Activated T-cell treated with anti-CD3 and anti-CD28 coated beads for 24 hours (primary cell): ENCODE measurements at places on chromosomes 3 and 15.

GRCh38 chr3:181722156-181722555, 10.4 kb downstream of the SOX2 start:
- no peak for DNase-seq

DNA sequence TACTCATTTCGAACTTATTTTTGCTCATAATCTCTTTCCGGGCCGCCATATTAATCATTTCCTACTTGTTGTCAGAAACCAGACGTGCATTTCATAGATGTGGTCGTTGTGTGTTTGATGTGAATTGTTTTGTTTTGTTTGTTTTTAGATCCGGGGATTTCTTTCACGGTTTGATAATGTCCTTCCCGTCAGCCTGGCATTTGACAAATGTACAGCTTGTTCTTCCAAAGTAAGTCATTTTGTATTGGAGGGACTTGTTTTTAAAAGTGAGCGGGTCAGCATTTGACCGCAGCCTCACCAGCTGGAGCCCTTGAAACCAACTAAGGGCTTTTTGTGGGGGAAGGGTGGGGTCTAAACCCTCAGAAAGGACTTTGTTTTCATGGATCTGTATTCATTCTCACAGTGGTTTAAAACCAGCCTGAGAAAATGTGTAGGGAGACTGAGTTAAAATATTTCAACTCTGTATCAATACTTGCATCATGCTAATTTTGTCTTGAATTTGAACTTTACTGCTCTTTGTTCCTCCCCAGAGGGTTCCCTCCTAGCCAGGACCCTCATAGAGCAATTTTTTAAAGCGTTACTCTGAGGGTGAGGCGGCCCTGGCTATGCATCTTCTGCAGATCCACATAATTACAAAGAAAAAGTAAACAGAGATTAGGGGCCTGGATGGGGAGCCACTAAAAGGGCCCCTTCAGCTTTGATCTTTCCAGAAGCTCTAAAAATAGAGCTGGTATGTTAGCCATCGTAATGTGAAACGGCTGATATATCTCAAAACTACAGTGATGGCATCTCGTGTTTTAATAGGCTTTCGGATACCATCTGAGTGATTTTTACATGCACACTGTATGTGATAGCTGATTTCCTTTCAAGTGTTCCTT, 107.9 kb downstream of the ATG7 start:
- DNase-seq: no peak

- no peak for DNase-seq
Observed at GRCh38 chr3:45972534-45973402, 22.9 kb downstream of the FYCO1 start.

- DNase-seq: no peak
Observed at GRCh38 chr3:29525254-29525881, 244.5 kb downstream of the RBMS3 start.

DNA sequence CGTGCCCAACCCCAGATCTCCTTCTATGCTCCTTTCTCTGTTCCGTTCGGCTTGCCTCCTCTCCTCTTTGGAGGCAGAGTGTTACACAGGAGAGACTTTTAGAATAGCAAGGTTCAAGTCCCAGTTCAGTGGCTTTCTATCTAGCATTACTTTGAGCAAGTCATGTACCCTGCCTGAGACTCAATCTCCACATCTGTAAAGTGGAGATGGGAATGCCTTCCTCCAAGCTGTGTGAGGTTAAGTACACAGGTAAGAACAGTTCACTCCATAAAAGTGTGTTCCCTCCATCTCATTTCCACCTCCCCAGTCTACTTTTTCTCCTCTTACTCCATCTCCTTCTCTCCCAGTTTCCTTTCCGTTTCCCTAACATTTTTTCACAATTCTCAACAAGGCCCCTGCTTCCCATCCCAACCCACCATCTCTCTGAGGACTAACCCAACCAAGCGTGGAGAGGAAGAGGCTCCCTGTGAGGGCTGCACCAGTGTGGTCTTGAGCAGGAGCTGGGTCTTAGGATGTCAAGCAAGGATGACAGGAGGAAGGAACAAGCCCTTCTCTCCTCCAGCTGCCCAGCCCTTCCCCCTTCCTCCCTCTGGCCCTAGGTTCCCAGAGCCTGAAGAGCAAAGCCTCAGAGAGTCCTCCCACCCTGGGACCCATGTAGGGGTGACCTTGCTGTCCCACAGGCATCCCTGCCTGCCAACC, 6.4 kb downstream of the ATP8B4 start:
- no peak for DNase-seq

DNA sequence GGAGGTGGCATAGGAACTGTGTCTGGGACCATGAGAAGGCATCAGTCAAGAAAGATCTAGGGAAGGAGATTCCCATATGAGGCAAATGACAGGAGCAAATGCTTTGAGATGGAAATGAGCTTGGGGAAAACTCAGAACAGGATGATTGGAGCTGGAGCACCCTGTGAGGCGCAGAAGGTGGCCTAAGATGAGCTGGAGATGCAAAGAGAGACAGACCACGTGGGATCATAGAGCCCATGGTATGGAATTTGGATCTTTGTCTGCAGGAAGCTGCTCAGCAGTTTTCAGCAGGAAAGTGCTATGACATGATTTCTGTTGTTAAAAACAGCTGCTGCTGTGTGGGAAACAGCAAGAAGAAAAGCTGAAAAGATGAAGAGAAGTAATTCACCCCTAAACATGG, 310.6 kb downstream of the MAGI1 start:
- DNase-seq: no peak

DNA sequence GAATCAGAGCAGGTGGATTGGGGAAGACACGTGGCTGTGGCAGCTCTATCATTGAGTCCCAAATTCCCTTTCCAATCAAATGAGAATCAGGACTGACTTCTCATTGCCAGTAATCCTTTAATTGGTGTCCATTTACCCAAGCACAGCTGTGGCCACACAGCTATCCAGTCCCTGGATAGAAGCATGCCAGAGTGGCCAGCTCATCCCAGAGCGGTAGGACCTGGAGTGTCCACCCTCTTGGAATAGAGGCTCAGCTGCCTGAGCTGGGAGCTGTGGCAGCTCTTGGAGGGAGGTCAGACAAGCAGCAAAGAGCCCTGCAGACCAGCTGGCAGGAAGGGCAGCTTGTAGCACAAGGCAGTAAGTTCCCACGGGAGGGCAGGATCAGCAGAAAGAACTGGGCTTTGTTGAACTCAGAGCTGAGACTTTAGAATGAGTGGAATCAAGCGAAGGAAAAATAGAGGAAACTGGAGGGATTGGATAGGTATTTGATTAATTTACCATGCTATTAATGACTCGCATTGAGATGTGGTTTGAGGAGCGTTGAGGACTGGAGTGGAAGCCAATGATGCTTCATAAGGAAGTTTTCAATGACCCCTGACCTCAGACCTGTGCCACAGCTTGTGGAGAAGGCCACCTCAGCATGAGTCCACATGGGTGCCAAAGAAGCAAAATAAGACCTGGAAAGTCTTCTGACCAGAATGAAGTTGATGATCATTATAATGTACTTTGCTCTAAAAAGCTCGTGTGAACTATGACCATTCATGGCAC, 6.9 kb upstream of the ALPK3 start:
- no peak for DNase-seq

DNA sequence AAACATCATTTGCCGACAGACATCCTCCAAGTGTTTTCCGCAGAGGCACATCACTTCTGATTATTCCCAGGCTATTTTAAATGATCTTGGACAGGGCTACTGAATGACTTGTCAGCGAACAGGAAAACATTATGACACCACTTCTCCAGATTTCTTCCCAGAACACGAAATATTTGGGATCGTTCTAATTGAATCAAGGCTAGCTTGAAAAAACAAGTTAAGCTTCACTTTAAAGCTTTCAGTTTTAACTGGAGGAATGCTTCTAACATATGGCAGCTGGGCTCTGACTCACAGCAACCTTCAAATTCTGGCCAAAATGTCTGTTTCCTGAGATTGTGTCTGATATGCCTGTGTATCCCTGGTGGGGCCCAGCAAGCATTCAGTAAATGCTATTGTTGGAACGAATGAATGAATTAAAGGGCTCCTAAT, 127.0 kb upstream of the ICE2 start:
- DNase-seq: no peak

GRCh38 chr3:28989646-28990089, 291.2 kb upstream of the RBMS3 start:
- DNase-seq: no peak

DNA sequence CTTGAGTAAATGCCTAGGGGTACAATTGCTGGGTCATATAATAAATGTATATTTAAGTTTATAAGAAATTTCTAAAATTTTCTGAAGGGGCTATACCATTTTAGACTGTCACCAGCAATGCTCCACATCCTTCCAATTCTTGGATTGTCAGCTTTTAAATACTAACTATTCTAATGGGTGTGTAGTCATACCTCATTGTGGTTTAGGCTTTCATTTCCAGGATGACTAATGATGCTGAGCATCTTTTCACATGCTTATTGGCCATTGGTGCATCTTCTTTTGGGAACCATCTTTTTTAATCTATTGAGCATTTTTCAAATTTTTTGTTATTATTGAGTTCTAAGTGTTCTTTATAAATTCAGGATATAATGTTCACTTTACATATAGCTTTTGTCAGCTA, 52.5 kb upstream of the CORO2B start:
- DNase-seq: no peak

DNA sequence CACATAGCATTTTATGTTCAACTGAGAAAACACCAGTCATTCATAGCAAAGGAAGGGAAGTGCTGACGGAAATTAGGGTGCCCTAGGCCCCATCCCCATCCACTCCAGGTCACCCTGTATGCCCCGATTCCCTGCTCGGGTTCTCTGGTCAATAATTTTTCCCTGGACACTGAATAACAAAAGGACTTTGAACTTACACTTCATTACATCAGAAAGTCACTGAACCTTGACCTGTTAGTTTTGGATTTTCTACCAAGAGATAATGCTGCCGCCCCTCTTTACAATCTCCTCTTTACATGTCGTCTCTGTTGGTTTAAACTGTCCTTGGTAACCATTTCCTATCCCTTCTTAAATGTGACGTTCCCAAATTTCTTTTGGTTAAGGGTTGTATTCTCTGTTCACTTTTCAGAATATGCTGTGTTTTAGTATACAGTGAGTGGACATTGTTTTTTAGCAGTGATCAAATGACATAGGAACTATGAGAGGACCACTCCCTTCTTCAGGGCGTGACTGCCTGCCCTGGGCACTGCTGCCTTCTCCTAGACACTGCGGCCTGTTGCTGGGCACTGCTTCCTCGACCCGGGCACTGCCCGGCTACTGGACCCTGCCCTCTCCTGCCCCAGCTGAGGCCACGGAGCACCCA, 13.6 kb upstream of the AHSG start:
- DNase-seq: no peak

GRCh38 chr15:70526221-70526973, 237.0 kb downstream of the UACA start:
- DNase-seq: no peak

GRCh38 chr3:134068429-134068828, 38.7 kb upstream of the SLCO2A1 start:
- no peak for DNase-seq

DNA sequence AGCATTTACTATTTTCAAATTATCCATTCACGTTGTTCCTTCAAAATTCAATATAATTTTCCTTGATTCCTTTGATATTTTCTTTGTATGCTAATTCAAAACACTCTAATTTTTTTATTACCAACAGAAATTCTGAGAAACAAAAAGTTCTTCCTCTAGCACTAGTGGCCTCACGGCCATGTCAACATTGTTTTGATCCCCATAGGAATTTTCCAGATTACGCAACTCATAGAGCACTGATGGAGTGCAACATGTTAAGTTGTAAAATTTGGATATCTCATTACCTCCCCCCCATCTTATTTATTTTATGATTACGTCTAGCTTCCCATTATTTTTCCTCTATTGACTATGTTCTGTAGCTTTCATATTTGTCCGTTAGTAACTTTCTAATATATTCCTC, 745.3 kb downstream of the TUSC7 start:
- DNase-seq: no peak

DNA sequence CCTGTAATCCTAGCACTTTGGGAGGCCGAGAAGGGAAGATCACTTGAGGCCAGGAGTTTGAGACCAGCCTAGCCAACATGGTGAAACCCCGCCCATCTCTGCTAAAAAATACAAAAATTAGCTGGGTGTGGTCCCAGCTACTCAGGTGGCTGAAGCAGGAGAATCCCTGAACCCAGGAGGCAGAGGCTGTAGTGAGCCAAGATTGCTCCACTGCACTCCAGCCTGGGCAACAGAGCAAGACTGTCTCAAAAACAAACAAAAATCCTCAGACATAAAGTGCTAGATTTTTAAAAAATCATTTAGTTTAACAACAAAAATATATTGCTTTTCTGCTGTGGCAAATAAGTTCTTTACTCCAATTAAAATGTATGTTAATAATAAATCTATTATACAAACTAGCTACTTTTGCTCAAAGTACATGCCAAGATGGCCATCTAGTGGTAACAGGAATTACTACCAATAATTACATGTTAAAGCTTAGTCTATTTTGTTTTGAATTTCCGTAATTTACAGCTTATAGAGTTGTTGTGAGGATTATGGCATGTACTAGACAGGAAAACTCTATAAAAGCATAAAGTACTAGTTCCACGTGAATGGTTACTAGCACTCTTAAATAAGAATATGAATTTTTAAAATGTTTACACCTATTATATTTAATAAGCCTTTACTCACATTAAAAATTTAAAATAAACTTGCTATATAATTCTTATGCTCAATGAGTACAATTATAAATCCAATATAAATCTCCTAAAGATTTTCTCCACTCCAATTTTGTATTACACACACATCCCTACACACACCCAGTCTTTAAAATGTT, 39.0 kb downstream of the GABPB1 start:
- DNase-seq: no peak

- no peak for DNase-seq
Observed at GRCh38 chr3:1197051-1197450, 104.2 kb downstream of the CNTN6 start.

DNA sequence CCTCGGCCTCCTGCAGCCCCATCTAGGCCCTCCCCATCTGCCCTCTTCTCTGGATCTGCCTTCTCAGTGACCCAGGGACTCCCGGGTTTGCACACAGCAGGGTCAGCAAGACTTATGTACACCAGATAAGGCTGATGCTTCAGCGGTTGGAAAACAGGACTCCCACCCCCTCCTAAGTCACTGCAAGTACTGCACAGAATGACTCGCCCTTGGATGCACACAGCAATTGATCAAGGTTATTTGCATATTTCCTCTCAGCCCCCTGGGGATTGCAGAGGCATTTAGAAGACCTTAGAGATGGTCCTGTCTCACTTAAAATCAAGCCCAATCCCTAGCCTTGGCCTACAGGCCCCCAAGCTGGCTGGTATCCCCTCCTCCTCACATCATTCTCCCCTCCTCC, 8.9 kb downstream of the ACAN start:
- no peak for DNase-seq

DNA sequence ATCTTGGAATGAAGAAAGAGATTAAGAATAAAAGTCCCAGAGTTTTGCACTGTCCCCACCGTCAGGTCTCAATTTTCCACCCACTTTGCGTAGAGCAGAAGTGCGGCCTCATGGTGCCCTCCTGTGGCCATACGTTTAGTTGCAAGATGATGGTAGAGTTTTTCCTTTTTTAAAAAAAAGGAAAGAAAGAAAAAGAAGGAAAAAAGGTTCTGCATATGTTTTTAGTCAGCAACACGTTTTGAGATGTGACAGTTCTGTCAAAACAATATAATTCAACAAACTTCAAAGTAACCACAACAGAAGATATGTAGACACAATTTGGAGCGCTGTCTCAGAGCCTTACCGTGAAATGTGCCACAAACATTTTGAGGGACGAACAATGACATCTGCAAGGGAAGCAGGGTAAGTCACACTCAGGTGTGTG, 24.6 kb downstream of the EBLN2 start:
- peak; percentile 28 for DNase-seq

- no peak for DNase-seq
Observed at GRCh38 chr3:141629976-141630375, 108.1 kb upstream of the RNF7 start.

GRCh38 chr3:12750223-12750622, 8.8 kb downstream of the TMEM40 start:
- no peak for DNase-seq
